ENCODE measurements at places on chromosomes 4 and X.

- peak overlapping the region; percentile 84 for H3K27ac ChIP-seq
- peaks cover 42% of the 10 kb centered on the region for H3K4me1 ChIP-seq
- no peaks in the 10 kb centered on the region for H3K27me3 ChIP-seq
- H3K4me3 ChIP-seq, result peak overlapping the region; percentile 7
Observed at GRCh38 chr4:48908687-48909086, 2.1 kb upstream of the OCIAD2 start.

DNA sequence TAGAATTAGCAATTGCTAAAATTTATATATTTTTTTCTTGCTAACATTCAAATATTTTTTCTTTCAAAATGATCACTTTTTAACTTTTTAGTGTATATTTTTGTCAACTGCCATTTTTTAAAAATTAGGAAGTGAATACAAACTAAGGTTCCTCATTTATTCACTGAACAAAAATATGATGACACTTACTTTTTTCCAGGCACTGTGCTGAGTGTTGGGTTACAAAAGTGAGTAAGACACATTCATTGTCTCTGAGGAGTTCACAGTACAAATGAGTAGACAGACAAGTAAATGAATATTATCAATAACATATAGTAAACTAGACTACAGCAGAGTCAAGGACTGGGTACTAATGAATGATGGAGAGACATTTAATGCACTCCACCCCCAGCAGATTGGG is 543.5 kb downstream of the PDHA2 start:
- H3K36me3 ChIP-seq, result no peaks in the 10 kb centered on the region
- H3K4me1 ChIP-seq, result no peaks in the 10 kb centered on the region
- DNase-seq, result no peak
- H3K27ac ChIP-seq, result no peak overlapping the region

- peak overlapping the region; percentile 75 for H3K27ac ChIP-seq
- no peaks in the 10 kb centered on the region for H3K36me3 ChIP-seq
- H3K27me3 ChIP-seq, result peaks cover 20% of the 10 kb centered on the region
- no peak overlapping the region for H3K4me3 ChIP-seq
- DNase-seq, result peak; percentile 45
Observed at GRCh38 chrX:34559325-34559724, 97.8 kb downstream of the TMEM47 start.

DNA sequence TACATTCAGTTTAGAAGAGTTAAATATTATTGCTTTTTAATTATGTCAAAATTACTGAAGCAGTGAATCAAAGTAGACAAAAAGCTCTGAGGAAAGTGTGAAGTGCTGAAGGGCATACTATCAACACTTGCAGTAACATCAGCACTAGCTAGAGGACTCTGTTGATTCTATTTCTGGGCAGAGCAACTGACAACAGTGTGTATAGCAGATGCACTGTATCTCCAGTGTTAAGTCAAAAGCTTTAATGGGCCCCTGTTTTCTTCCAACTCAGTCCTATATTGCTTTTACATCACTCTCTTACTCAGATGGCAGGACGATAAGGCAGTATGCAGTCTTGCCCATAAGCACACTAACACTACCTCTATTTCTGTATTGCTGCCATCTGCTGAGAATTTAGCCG is 435.2 kb upstream of the AMOT start:
- DNase-seq, result no peak
- peaks cover 72% of the 10 kb centered on the region for H3K27me3 ChIP-seq
- H3K27ac ChIP-seq, result no peak overlapping the region
- H3K4me3 ChIP-seq, result no peak overlapping the region

Measured in MCF 10A (cell line).